Right renal cortex interstitium (tissue), 3 donors: ENCODE measurements at places on chromosomes 11 and 22. TPM values are rescaled to one million over a fixed set of nuclear protein-coding genes. Genes with fewer than 3 reads are reported as not detected.

- no peak for DNase-seq
Observed at GRCh38 chr11:9208726-9209501, 56.2 kb downstream of the DENND5A start.

DNA sequence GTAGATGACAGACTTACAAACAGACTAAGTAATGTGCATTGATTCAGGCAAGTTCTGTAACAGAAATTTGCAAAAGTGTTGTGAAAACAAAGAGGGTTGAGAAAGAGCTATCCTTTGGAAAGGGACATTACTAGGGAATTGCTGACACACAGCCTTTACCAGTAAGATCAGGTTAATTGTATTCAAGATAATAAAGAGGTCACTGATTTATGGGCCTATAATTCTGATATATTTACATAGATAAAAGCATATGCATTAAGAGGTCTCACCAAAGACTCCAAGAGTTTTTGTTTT, 138.7 kb downstream of the MAML2 start:
- no peak for DNase-seq

- DNase-seq: no peak
Observed at GRCh38 chr11:75435571-75435925, 2.5 kb upstream of the KLHL35 start.

The HORMAD2 gene
- 0.39 TPM for polyA plus RNA-seq

- no peak for DNase-seq
Observed at GRCh38 chr11:98296091-98296880, 724.5 kb upstream of the CNTN5 start.

The SLC35F2 gene
- 19.0 TPM for polyA plus RNA-seq

- DNase-seq: no peak
Observed at GRCh38 chr11:38547462-38547861, 1949.4 kb upstream of the RAG2 start.

The INS gene
- polyA plus RNA-seq: not detected

The OR6A2 gene
- polyA plus RNA-seq: not detected

DNA sequence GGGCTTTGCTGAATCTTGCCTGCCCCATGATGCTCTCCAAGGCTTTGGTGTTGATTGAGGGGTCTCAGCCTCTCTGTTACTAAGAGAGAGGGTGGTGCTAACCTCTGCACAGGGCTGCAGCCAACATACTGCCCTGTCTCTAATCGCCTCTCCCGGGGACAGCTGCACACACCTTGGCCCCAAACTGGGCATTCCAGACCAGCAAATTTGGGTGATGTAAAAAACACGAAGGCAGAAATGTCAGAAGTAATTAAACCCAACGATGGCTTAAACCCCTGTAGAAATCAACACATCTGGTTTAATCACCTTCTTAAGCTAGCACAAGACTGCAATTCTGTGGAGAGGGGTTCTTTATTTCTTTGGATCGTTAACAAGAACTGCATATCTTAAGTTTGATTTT, 116.5 kb downstream of the FEZ1 start:
- no peak for DNase-seq

GRCh38 chr22:30357236-30357570, 396 bp downstream of the CCDC157 start:
- DNase-seq: no peak

DNA sequence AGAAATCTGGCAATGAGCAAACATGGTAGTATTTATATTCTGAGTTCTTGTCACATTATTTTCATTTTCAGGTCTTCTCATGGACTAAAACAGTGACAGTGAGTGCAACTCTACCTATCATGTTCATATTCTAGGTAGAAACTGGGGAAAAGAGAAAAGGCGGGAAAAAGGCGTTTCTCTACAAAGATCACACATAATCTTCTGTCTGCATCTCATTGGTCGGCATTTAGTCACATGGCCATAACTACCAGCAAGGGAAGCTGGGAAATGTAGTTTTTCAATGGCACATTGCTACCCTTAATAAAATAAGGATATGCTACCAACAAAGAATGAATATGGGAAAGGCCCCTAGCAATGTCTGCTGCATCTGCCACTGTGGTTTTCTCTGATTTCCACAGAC, 57.6 kb upstream of the B3GAT1 start:
- no peak for DNase-seq

DNA sequence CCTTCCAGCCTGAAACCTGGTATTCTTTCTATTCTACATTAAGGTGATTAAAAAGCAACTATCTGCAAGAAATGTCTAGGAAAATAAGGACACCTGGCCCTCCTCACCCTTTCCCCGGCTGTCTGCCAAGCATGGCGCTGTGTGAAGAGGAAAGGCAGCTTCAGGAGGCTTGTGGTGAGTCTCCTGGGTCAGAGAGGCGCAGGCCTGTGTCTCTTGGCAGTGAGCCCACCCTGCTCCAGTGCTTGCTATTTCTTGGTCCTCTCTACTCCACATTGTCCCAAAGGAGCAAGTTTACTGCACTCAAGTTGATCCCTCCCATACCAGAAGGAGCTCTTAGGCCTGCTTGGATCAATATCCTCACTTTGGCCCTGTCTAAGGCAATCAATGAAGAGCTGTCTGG, 520.7 kb upstream of the B3GAT1 start:
- DNase-seq: no peak

The TBRG1 gene
- 27.2 TPM for polyA plus RNA-seq

- no peak for DNase-seq
Observed at GRCh38 chr11:122910775-122911174, 28.2 kb downstream of the JHY start.

GRCh38 chr22:27749597-27750225, 51.8 kb downstream of the MN1 start:
- no peak for DNase-seq

The KRTAP5-11 gene
- polyA plus RNA-seq: not detected

The MYOD1 gene
- not detected for polyA plus RNA-seq

The SERPIND1 gene
- 2.3 TPM for polyA plus RNA-seq

The F2 gene
- 0.21 TPM for polyA plus RNA-seq

DNA sequence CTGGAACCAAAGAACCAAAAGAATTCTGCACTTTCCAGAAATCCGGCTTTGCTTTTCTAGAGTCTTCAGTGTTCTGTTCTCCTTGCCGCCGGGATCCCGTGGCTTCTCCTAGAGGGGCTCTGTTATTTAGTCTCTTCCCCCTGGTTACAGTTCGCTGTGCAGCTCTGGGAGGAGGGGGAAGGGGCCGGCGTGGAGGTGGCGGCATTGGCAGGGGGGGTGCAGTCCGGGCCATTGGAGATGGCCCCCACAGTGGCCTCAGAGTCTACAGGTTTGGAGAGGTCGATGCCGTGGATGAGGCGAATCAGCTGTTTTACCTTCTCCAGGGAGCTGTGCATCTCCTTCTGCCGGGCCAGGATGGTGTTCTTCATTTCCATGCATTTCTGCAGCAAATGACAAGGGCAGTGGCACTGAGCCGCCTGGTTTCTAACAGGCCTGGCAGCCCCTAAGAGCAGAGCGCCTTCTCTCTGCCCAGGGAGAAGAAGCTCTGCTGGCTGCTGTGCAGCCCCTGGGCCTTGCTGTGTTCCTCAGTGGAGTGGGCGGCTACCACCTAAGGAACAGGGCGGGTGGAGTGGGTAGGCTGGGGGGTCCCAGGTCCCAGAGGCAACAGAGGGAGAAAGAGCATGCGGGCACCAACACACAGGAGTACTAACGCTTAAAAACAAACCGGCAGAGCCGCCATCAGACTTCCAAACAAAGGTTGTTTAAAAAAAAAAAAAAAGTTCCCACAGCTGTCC, 11.6 kb downstream of the LARGE2 start:
- DNase-seq: no peak

- no peak for DNase-seq
Observed at GRCh38 chr11:69150175-69150574, 5.6 kb upstream of the SMIM38 start.

The UPK3A gene
- polyA plus RNA-seq: 1.3 TPM

GRCh38 chr11:99418927-99419720, 398.4 kb downstream of the CNTN5 start:
- no peak for DNase-seq

DNA sequence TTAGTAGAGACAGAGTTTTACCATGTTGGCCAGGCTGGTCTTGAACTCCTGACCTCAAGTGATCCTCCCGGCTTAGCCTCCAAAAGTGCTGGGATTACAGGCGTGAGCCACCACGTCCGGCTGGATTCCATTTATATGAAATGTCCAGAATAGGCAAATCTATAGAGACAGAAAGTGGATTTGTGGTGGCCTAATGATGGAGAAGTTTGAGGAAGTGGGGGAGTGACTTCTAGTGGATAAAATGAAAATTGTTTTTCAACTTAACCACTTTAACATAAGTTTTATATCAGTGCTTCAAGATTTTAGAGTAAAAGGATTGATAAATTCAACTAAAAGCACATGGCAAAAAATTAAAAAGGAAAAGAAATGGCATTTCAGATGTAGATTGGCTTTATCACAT, 66.2 kb downstream of the HIPK3 start:
- no peak for DNase-seq

GRCh38 chr11:121154486-121155314, 53.7 kb downstream of the TECTA start:
- no peak for DNase-seq

GRCh38 chr22:37045958-37046357, 5.6 kb upstream of the KCTD17 start:
- DNase-seq: no peak

- DNase-seq: no peak
Observed at GRCh38 chr11:68327586-68328370, 15.4 kb downstream of the LRP5 start.

GRCh38 chr11:30855383-30856006, 269.3 kb upstream of the MPPED2 start:
- no peak for DNase-seq

GRCh38 chr22:22166941-22167713, 77.5 kb upstream of the VPREB1 start:
- DNase-seq: no peak

DNA sequence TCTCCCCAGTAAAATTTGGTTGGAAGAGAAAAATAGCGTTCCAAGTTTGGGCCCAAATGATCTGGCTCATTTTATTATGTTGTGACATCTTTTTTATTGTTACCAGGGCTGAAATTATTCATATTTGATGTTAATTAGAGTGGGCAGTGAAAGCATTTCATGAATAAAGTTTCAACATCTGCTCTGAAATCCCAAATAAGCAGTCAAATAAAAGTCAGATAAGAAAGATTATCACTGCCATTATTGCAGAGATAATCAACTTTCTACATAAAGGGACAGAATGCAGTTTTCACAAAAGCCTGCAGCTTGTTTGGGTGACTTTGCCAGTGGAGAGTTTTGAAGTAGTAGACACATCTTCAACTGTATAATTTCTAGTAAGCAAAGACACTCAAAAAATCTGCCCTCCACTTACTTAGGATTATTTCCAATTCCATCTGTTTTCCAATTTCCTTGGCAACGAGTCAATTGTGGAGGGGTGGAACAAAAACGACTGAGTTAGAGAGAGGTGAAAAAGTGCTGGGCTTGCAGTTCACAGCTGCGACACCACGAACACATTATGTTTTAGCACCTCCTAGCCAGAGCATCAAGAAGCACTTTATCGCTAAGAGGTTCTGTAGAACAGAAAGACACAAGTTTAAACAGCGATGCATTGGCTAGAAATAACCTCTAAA, 9.0 kb downstream of the TECTA start:
- no peak for DNase-seq

The TMEM191B gene
- 0.15 TPM for polyA plus RNA-seq
